RCC 7860 (cell line): ENCODE measurements at places on chromosomes 1 and 21.

- no peak for DNase-seq
Observed at GRCh38 chr1:113946678-113947387, 17.7 kb downstream of the HIPK1 start.

GRCh38 chr1:175922254-175922881, 179.0 kb upstream of the TNR start:
- no peak for DNase-seq

- peak; percentile 91 for DNase-seq
Observed at GRCh38 chr1:9890224-9890731, 19.8 kb downstream of the CTNNBIP1 start.

DNA sequence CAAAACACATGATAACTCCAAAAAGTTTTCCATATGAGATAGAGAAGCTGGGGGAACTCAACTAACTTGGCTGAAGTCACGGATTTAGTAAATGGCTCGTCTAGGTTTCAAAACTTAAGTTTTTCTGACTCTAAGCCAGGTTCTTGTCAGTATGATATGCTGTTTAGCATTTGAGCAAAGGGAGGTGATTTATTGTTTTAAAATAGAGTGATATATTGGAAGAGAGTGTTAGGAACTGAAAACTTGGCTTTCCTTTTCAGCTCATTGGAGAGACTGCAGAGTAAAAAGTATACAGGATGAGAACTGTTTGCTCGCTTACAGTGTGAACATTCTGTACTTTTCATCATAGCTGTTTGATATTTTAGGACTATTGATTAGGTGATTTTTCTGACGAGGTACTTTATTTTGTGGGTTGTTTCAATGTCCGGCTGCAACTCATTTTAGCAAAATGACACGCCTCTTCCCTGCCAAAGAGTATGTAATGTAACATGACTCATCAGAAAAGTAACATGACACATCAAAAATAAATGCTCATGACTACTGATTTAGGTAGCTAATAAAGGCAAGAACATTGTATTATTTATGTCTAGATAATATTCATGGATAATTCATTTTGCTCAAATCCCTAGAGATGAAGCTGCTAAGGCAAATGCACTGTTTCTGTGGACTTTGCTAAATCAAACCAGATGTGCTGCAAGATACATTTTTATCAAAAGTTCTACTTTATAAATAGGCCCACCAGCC, 355.1 kb downstream of the GPATCH2 start:
- peak; percentile 42 for DNase-seq

DNA sequence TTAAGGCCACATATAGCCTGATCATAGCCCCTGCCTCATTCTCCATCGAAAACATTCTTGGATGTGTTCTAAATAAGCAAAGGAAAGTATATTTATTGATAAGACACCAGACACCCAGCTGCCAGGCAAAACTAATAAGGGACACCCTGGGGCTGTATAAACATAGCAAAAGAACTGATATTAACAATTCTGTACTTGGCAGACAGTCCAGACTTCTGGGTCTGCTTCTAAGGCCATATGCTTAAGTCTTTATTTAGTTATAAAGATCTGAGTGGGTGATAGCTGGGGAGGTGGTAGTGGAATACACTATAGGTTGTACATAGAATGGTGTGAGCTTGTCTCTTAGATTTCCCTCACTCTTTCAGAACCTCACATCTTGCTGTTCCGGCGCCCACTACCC, 3.9 kb downstream of the CKS1B start:
- no peak for DNase-seq
